ENCODE measurements at places on chromosomes 3 and 15. TPM values are rescaled to one million over a fixed set of nuclear protein-coding genes. Genes with fewer than 3 reads are reported as not detected.

DNA sequence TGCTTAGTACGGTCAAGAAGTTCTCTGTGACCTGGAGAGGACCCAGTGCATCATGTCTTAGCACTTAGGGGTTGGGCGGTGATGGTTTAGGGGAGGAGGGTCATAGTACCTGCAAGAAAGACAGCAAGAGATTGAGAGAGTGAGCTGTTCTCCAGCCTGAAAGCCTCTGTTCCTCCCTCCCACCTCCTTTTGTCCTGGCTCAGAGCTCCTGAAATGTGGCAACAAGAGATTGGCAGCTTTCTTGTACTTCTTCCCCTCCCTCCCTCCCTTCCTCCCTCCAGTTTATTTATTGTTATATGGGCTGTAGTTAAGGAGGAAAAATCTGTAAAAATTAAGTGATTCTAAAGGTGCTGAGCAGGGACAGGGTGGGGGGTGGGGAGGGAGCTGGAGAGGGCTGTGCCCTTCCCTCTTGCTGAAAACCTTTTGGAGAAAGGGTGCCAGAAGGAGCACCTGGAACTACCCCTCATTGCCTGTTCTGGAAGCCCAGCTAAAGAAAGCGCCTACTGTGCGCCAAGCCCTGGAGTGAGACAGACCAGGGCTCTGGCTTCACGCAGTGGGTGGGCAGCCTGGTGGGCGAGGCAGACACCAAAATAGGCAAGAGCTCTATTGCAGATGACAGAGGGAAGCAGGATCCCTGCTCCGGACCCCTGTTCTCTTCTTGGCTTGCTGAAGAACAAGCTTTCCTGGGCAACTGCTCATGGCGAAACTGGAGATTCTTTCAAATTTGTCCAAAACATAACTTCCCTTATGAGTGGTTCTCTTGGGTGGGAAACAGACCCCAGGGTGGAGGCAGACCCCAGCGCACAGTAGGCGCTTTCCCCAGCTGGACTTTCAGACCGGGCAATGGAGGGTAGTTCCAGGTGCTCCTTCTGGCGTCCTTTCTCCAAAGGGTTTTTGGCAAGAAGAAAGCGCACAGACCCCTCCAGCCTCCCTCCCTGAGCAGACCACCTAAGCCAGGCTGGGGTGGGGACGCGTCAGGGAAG lies 35.6 kb downstream of the LINGO1 start:
- no peak for DNase-seq

DNA sequence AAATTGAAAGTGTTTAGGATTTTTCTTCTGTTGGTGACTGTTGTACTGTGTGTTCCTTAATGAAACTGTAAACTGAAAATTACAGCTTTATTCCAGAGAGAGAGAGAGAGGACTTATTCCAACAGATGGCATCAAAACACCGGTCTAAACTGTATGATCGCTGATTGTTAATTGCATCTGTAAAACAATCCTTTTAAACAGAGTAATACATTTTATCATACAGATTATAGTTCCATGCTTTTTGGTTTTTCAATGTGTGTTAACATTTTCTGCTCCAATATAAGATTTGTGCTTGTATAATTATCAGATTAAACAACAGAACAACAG lies 289.7 kb upstream of the DNAJC19 start:
- DNase-seq = no peak

FSD2 gene
- not detected for polyA plus RNA-seq

AGTR1 gene
- 0.20 TPM for polyA plus RNA-seq

ATP13A3 gene
- 132 TPM for polyA plus RNA-seq

- no peak for DNase-seq
Measured at GRCh38 chr3:182644013-182644412, 149.3 kb upstream of the ATP11B start.

GRCh38 chr15:49471733-49472132 lies 48.7 kb downstream of the FGF7 start:
- DNase-seq = no peak

TFRC gene
- 121 TPM for polyA plus RNA-seq

GRCh38 chr3:141275973-141276372 lies 44.3 kb downstream of the PXYLP1 start:
- DNase-seq = peak; percentile 18

DNA sequence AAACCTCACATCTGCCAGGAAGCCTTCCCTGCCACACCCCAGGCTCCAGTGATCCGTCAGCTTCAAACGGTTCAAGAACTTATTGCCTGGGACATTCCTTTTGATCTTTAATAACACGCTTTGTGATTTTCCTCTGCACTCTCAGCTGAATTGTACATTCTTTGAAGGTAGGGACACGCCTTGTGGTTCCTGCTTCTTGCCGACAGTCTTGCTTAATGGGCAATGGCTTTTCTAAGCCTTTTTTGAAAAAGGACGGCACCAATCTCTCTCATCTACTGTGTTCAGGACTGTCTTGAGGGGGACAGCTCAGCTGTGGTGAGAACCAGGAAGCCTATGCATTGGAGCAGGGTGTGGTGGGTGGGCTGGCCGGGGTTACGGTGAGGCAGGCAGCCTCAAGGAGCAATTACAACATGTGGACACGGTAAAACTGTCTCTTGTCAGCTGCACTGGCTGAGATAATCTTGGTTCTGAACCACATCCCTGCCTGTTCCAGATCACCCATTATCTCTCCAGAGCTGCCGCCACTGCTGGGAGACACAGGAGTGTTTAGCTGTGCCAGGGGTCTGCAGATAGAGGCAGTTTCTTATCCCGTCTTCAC lies 46.0 kb upstream of the GLCE start:
- DNase-seq = no peak

CHRM5 gene
- polyA plus RNA-seq = 0.07 TPM

VPS39 gene
- 69.0 TPM for polyA plus RNA-seq

GRCh38 chr3:48016301-48016973 lies at the start of gene MAP4:
TSS of gene MAP4 (minus strand) at chr3:48016416. CDS start at chr3:47998860, 17,556 bp downstream.
- no peak for DNase-seq

GRCh38 chr3:136567599-136568188 lies 184.5 kb downstream of the STAG1 start:
- DNase-seq = no peak

GRCh38 chr3:126142652-126143051 lies 37.7 kb downstream of the ALDH1L1 start:
- no peak for DNase-seq

DNA sequence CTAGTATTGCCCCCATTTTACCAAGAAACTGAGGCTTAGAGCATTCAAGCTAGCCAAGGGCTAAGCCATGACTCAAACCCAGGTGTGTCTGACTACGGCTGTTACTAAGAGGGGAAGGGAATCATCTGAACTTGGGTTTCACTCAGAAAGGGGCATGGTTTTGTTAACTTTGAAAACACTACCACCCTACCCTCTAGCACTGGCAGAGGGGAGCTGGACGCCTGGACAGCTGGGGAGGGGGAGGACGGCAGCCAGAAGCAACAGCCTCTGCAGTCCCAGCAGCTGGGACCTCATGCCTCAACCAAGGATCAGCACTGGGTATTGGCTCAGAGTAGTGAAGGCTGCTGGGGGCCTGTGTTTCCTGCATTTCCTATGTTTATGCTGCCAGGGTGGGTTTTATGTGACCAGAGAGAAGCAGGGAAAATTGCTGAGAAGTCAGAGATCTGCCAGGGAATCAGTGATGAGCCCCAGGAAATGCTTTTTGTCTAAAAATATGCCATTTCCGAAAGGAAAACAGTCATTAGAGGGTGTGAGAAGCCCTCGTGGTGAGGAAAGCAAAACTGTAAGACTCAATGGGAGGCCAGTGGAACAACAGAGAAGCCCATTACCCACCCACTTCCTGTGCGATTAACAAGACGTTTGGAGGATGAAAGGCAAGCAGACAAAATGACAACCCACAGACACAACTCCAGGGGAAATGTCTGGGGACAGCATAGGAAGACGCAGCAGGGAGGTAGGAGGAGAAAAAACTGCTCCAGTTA lies 41.2 kb downstream of the LIPC start:
- no peak for DNase-seq

DNA sequence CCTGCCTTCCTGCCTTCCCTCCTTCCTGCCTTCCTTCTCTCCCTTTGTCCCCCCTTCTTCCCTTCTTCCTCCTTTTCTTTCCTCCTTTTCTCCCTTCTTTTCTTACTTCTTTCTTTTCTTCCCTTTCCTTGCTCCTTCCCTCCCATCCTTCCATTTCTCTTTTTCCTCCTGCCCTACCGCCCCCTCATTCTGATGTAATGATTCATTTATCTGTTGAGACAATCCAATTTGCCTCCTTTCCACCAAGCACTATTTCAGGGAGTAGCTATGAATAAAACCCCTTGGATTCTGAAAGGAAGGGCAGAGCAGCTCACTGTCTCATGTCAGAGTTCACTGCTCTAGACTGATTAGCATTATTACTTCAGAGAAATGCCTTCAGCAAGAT lies 462.6 kb downstream of the PDCD6IP start:
- DNase-seq = no peak

GP5 gene
- 0.10 TPM for polyA plus RNA-seq
